ENCODE measurements at places on chromosomes 5 and 9.

- no peak for DNase-seq
Measured at GRCh38 chr9:2255128-2255527, 240.0 kb downstream of the SMARCA2 start.

DNA sequence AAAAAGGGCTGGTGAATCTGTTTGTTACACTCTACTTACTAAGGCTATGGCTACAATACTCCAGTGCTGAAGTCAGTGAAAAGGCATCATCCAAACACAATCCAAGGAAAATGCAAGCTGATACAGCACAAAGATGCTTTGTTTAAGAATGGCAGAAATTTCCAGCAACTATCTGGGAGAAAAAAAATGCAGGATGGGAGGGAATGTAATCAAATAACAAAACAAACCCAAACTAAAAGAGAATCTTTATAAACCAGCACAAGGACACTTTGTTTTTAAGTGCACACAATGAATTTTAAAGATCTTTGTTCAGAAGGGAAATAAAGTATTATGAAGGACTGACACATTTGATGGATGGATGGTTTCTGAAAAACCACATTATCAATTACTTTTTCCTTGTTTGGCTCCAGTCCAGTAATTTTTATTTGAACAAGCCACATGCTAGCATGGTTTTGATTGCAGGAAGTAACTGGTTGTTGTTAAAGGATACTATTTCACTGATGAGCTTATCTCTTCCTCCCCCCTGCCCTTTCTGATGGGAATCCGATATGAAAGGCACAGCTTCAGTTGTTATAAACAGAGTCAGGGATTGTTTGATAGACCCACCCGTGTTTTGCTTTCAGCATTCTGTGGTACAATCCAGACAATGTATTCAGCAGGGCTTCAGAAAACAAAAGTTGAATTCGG lies 12.1 kb upstream of the TLE4 start:
- no peak for DNase-seq

GRCh38 chr5:639584-640213 lies 27.6 kb downstream of the CEP72 start:
- no peak for DNase-seq

DNA sequence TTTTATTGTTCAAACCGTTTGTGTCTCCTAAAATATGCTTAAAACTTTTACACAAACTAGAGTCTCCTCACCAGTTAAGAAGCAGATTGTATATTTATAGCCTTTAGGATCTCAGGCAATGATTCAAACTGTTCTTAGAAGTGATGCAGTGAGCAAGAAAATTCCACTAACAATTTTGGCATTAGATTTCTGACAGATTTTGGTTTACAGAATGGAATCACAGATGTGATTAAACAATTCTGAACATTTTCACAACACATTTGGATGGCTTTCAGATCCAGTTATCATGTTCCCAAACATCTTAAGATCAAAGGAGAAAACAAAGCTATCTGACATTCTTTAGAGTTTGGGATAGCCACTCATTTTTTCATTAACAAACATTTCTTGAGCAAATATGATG lies 181.7 kb upstream of the RIOK2 start:
- no peak for DNase-seq

DNA sequence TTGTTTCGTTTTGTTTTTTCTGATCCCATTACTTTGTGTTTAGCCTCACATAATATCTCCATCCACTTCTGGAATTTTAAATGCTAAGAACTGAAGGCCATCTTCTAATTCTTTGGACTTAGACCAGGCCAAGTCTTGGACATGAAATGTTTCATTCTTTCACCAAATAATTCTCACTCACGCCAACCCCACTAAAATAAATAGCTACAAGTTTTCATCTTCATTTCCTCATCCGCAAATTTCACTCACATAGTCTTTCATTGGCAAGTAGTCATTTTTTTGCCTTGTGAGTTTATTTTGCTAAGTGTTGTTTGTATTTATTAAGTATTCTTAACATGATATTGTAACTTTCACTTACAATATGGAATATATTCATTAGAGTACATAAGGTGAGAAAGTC lies 1188.6 kb upstream of the SEMA6A start:
- DNase-seq, result no peak

DNA sequence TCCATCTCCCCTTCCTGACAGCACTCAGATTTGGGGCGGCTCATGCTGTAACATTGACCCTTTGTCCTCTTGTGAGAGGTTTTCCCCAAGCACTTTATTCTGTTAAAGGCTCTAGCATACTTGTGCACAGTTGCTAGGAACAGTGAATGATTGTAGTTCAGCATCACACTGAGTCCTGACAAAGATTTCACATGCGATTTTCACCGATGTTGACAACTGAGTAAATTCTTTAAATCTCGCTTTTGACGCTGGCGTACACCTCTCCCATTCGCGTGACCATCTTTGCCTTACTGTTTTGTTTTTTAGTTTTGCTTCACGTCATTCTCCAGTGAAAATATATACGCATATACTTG lies 780 bp downstream of the CDC37L1 start:
- no peak for DNase-seq

GRCh38 chr5:36237751-36238150 lies 4.0 kb downstream of the NADK2 start:
- no peak for DNase-seq

- no peak for DNase-seq
Measured at GRCh38 chr5:107154593-107154992, 516.1 kb downstream of the EFNA5 start.

DNA sequence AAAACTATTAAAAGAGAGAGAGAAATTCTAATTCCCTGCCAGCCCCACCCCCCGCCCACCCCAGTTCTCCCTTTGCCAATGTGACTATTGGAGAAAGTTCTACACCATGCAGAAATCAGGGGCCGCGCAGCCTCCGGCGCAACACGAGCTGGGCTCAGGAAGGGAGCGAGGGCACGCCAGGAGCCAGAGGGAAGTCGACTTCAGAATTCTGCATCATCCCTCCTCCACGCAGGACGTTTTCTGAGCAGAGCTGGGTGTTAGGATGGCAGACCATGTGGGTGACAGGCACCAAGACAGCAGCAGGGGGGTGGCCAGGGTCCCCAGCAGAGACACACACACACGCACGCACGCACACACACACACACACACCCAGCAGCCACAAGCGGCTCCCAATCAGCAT lies 72.6 kb downstream of the PTCH1 start:
- DNase-seq, result no peak

- DNase-seq, result no peak
Measured at GRCh38 chr9:93488244-93488643, 34.9 kb upstream of the FAM120AOS start.

GRCh38 chr5:565782-566440 lies 41.7 kb upstream of the SLC9A3 start:
- DNase-seq, result no peak

GRCh38 chr9:91589101-91589553 lies 165.5 kb upstream of the NFIL3 start:
- no peak for DNase-seq

- no peak for DNase-seq
Measured at GRCh38 chr9:6641961-6642360, 3.6 kb downstream of the GLDC start.

DNA sequence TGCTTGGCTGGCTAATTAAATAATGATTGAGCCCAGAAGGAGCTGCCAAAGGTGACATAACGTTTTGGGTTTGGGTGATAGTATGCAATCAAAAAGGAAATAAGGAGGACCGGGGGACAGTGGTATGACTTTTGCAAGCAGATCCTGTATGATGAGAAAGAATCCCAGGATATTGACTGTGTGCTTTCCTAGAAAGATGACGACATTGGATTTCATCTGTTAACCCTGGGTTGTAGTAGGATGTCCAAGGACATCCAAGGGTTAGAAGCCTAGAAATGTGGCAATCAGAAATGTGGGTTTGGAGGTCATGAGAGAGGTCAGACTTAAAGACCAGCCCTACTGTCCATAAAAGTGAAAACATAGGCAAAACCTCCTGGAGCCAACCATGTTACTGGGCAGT lies 50.3 kb upstream of the HMHB1 start:
- DNase-seq, result no peak
